ENCODE measurements at places on chromosomes 13 and 19.
A peak's percentile ranks its signal among the peaks of the same experiment; 100 is the strongest.

GRCh38 chr13:27081893-27082679, 89.5 kb downstream of the USP12 start:
- peaks cover 30% of the 10 kb centered on the region for H3K36me3 ChIP-seq
- H3K4me1 ChIP-seq: peaks cover 3% of the 10 kb centered on the region
- no peak overlapping the region for H3K27ac ChIP-seq

- H3K27me3 ChIP-seq: peaks cover 27% of the 10 kb centered on the region
- H3K36me3 ChIP-seq: no peaks in the 10 kb centered on the region
- no peak for DNase-seq
- H3K4me3 ChIP-seq: no peak overlapping the region
- peaks cover 12% of the 10 kb centered on the region for H3K4me1 ChIP-seq
Measured at GRCh38 chr13:51920786-51921185, 59.0 kb downstream of the CCDC70 start.

GRCh38 chr19:6551607-6552450, 21.0 kb downstream of the TNFSF9 start:
- H3K27ac ChIP-seq: no peak overlapping the region
- H3K4me3 ChIP-seq: peak overlapping the region; percentile 48
- peaks cover 4% of the 10 kb centered on the region for H3K4me1 ChIP-seq
- no peaks in the 10 kb centered on the region for H3K27me3 ChIP-seq

DNA sequence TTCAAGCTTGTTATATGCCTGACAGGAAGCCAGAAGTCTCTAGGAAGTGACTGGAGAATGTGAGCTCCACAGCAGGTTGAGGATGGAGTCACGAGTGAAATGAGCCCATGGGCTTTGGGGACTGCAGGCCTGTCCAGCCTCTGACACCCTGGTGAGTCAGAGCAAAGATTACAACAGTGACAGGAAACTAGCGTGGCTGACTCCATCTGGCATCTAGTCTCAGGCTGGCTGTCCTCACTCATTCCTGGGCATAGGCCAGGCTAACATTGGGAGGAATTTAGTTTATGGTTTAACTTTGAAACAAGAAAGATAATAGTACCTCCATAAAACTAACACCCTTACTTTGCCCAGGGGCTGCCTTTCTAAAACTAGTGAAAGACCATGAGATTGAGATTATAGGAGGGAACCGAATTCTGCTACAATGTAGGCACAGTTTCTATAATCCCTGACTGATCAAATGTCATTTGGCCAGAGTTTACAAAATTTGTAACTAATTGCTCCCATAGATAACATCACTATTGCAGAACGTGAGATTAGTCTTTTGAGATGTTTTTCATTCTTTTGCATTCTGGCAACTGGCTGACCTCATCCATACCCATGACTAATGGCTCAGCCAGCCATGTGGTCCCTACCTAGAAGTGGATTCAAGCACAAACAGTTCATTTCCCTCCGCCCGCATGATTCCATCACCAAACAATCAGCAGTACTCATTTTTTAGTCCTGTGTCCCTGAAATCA, 28.4 kb downstream of the PSG1 start:
- no peak overlapping the region for H3K27ac ChIP-seq
- H3K36me3 ChIP-seq: no peaks in the 10 kb centered on the region
- no peak overlapping the region for H3K4me3 ChIP-seq
- no peak for DNase-seq
- H3K27me3 ChIP-seq: no peaks in the 10 kb centered on the region
- H3K4me1 ChIP-seq: no peaks in the 10 kb centered on the region

GRCh38 chr13:23824371-23824770, 64.8 kb downstream of the MIPEP start:
- peaks cover 24% of the 10 kb centered on the region for H3K36me3 ChIP-seq
- no peak overlapping the region for H3K27ac ChIP-seq
- H3K4me3 ChIP-seq: no peak overlapping the region
- no peaks in the 10 kb centered on the region for H3K27me3 ChIP-seq

- no peak for DNase-seq
- H3K4me3 ChIP-seq: no peak overlapping the region
- H3K27me3 ChIP-seq: no peaks in the 10 kb centered on the region
- no peak overlapping the region for H3K27ac ChIP-seq
Measured at GRCh38 chr19:1828279-1829238, 16.5 kb upstream of the ATP8B3 start.

- H3K27ac ChIP-seq: no peak overlapping the region
- no peaks in the 10 kb centered on the region for H3K36me3 ChIP-seq
- no peaks in the 10 kb centered on the region for H3K4me1 ChIP-seq
- no peak overlapping the region for H3K4me3 ChIP-seq
Measured at GRCh38 chr19:33668968-33669367, 47.2 kb downstream of the CHST8 start.
